ENCODE measurements at places on chromosomes 16 and 17.

GRCh38 chr17:35390156-35390555 lies 16.7 kb upstream of the SLFN11 start:
- DNase-seq = no peak

DNA sequence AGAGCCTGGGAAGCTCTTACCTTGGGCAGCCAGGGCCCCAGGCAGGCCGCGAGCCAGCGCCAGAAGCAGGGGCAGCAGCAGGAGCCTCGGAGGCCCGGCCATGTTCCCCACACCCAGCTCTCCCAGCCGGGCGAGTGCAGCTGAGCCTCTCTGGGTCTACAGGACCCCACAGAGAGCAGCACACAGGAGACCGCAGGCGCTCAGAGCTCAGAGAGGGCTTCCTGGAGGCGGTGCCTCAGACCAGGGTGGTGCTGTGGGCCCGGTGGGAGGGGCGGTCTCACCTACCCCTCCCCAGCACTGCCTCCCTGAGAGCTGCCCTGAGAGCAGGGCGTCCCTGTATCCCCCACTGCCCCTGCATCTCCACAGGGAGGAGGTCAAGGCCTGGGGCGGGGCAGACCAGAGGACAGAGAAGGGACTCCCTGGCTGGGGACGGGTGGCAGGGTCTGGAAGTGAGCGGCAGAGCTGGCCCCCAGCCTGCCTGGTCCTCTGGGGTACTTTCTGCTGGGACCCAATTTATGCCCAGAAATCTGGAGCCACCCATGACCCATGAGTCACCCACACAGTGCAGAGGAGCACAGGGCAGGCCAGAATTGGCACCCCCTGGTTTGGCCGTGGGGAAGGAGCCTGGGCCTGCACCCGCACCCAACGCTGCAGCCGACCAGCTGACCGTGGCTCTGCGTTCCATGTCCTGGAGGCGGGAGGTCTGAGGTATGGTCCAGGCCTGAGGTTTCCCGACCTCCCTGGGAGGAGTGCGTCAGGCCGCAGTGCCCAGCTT lies at the start of gene CD7:
CD7 (minus strand) TSS at position 215 of the 775 bp plus-strand sequence; CDS start at position 102, 113 bp downstream.
- peak; percentile 84 for DNase-seq

DNA sequence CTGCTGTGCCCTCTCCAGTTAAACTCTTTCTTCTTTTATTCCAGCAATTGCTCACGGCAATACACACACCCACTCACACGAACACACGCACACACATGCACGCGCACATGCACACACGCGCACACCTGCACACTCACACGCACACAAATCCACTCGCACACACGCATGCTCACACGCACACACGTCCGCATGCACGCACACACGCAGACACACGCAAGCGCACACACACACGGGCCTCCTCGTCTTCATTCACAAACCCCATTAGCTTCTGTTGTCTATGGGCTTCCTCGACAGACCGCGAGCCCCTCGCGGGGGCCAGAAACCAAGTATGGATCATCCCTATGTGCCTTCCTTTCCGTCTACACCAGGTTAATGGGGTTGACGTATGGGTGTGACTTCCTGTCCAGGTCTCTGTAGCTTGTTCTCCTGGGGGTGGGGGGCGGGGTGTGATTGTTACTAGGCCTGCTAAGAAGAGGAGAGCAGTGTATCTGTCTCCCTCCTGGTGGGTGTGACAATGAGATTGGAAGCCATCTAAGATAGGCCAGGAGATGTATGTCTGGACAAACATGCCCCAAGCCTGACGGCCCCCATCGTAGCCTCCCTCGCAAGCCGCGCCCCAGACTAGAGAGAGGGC lies 670 bp upstream of the CTF1 start:
- no peak for DNase-seq

- DNase-seq = no peak
Measured at GRCh38 chr17:74761931-74762330, 13.5 kb downstream of the NHERF1 start.

- DNase-seq = no peak
Measured at GRCh38 chr17:4566785-4567184, 6.4 kb upstream of the GGT6 start.

DNA sequence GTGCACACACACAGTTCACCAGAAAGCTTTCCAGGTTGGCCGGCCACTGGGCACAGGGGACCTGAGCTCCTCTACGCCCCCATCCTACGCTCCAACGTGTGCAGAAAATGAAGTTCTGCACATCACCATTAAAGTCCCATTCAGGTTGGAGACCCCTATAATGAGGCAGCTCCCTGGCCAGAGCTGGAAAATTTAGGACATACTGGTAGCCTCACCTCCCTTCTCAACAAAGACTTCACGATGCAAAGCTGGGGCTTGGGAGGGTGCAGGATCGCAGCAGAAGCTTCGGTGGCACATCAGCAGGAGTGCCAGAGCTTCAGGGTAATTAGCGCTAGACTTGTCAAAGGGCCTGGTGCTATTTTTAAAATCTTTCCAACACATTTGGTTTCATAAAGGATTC lies 15.4 kb upstream of the CALB2 start:
- no peak for DNase-seq

DNA sequence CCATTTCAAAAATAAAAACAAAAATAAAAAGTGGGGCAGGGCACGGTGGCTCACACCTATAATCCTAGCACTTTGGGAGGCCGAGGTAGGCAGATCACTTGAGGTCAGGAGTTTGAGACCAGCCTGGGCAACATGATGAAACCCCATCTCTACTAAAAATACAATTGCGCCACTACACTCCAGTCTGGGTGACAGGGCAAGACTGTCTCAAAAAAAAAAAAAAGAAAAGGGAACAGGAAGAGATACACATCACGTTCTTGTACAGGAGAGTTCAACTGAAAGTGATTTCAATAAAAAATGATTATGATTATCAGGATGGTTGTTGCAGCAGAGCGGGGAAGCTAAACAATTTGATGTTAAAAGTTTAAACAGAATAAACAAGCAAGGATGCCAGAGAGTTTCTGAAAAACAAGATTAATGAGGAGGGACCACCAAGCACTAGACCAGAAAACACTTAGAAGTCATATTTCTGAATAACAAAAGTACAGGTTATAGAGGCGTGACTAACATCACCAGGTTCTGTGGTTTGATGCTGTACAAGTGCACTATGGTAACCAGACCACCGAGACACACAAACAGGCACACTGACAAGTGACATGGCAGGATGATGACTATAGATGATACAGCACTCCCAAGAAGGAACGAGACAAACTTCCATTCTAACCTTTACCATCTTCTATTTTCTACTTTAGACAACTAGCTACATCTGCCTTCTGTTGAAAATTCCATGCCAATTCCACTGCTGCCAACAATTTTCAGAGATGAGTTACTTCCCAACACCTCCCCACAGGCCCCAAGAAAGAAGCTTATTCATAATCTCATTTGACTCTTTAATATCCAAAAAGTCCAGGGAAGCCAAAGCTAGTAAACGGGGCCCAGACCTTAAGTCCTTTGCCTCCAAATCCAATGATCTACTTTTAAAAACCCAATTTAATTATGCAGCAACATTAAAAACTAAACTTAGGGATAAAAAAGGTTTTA lies 11.8 kb downstream of the DNAJA2 start:
- DNase-seq = no peak

DNA sequence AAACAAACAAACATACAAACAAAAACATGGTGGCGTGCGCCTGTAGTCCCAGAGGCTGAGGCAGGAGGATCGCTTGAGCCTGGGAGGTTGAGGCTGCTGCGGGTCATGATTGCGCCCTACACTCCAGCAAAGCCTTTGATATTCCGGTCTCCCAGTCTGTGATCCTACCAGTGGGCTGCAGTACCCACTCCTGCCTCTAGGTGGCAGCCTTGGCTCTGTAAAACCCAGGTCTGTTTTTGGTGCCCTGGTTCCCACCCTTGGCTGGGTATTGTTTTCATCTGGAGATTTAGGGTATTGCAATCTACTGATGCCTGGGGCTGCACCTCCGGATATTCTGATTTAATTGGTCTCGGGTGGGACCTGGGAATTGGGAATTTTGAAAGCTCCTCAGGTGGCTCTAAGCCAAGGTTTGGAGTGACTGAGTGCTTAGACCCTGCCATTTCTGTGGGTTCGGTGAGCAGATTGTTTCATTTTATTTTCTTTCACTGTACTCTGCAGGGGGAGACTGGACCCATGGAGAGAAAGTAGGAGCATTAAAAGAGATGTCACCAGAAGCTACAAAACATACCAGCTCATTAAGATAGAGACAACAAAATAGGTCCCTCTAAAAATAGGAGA lies 40.5 kb downstream of the MYH3 start:
- peak; percentile 75 for DNase-seq

DNA sequence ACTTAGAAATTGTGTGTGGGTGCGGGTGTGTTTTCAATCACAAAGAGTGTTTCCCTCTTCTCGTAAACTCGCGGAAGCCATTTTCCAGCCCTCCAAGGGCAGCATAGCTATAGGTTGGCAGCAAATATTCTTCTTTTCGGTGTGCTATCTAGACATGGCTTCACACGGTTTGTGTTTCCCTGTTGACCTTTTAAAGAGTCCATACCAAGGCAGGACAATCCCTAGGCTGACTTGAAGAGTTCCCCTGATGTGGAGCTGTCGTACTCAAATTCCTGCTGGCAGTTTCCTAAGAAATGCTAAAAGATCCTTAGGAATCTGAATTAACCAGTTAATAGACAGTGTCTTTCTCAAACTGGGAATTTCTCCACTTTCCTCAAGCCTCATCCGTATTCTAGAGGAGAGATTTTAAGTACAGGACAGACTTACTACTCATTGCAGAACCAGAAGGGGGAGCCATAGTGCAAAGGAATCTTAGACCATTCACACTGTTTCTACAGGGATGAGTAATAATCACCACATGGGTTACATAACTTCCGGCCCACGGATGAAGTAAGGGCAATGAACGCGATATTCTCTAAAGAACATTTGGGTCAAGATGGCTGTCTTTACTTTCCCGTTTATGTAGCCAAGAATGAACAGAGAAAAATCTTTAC lies 288.6 kb upstream of the ELAC2 start:
- no peak for DNase-seq

GRCh38 chr17:80872501-80873306 lies 118.9 kb upstream of the CHMP6 start:
- no peak for DNase-seq

- DNase-seq = peak; percentile 65
Measured at GRCh38 chr16:610513-611381, 20.0 kb upstream of the WFIKKN1 start.

DNA sequence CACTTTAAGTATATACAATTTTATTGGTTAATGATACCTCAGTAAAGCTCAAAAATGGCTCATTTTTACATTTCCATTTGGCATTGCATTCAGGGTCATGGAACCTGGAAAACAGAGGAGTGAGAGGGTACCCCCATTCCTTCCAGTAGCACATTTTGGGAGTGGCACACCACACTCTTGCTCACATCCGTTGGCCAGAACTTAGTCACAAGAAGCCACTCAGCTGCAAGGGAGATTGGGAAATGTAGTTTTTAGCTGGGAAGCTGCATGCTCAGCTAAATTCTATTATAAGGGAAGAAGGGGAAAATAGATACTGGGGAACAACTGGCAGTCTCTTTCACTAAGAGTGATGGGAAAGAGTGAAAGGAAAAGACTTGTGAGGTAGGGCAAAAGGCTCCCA lies 102.5 kb upstream of the TMEM97 start:
- no peak for DNase-seq

GRCh38 chr16:10368969-10369551 lies 16.8 kb upstream of the ATF7IP2 start:
- DNase-seq = no peak

GRCh38 chr16:12027558-12028287 lies 51.2 kb downstream of the SNX29 start:
- no peak for DNase-seq
